ENCODE measurements at places on chromosomes 5 and 9.

DNA sequence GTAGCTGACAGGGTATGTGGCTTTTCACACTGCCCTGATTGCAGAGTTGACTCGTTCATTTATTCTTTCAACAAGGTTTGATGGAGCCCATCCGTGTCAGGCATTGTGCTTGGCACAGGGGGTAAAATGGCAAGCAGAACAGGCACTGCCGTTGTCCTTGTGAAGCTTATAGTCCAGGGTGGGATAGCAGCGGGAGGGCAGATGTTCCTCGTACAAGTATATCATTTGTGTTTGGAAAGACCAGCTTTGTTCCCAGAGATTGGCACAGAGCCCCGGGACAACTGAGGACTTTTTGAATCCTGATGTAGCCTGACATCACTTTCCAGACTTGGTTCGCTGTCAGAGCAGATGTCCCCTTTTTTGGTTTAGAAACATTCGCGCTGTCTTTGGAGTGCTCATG, 50.9 kb downstream of the MVB12B start:
- peak; percentile 69 for DNase-seq

GRCh38 chr5:51465165-51465564, 81.9 kb downstream of the ISL1 start:
- no peak for DNase-seq

DNA sequence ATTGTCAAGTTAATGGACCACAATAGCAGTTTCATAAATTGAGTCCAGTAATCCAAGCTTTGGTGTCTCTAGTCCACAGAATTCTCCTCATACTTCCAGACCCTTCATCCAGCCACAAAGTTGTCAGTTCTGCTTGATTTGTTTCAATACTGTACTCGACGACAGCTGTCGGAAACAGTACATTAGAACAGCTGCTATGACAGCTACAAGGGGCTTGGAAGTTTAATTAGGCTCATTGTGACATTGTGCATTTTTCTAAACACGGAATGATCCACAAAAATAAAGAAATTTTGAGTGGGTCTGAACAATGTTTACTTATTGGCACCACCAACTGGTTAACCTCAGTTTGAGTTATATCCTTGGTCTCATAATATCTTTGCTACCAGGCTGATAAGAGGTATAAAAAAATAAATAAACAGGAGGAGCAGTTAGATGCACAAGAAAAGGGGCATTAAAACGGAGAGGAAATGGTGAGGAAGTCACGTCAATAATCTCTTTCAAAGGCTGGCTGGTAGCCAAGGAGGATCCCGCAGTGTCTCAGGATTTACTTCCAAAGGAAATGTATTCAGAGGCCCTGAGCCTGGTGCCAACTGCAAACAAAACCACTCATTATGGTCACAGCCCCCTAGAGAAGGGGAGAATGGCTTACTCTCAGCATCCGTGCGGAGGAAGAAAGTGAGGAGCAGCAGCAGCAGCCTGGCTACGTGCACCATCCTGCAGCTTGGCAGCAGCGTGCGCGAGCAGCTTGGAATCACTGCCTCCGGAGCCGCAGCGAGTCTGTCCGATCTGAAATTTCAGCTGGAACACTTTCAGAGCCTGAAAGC, 933.8 kb upstream of the DMAC1 start:
- DNase-seq = peak; percentile 38

- no peak for DNase-seq
These were observed 252.2 kb downstream of the SYK start for GRCh38 chr9:91053824-91054223.

GRCh38 chr5:343461-344401, 22.2 kb downstream of the AHRR start:
- DNase-seq = no peak

GRCh38 chr9:126514037-126514821, 99.5 kb upstream of the LMX1B start:
- no peak for DNase-seq

- DNase-seq = no peak
These were observed 97.4 kb downstream of the NR3C1 start for GRCh38 chr5:143306040-143306439.

DNA sequence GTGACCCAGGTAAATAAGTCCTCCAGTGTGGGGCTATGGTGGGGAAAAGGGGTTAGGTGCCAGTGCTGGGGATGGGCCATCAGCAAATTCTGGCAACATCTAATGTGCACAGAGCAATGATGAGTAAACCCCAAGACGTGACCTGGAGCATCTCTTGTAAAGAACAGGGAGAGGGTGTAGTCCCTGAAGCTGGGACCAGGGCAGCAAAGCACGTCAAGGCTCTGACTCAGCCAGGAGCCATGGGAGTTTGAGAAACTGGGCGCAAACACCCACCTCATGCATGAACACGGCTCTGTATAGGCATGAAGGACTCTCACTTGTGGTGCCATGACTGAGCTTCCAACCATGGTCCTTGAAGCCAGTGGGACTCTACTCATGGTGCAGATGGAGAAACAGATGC, 51.8 kb downstream of the DUSP1 start:
- no peak for DNase-seq

DNA sequence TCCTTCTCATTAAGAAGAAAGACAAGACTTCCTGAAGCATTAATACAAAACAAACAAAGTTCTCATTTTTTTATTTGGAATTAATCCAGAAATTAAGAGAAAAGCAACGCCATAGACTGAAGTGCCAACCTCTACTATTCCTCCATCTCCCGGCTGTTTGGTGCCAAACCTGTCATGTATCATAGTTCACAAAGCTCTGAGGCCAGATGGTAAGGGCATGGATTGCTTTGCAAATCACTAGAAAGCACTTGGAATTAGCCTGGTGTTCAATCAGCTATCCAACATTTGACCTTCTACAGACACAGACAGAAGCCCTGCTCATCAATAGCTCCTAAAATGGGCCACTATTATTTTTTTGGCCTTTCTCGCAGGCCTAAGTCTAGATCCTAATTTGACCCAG, 33.8 kb downstream of the HTR1A start:
- DNase-seq = no peak

- no peak for DNase-seq
These were observed 352.0 kb downstream of the KCTD16 start for GRCh38 chr5:144522698-144523097.

DNA sequence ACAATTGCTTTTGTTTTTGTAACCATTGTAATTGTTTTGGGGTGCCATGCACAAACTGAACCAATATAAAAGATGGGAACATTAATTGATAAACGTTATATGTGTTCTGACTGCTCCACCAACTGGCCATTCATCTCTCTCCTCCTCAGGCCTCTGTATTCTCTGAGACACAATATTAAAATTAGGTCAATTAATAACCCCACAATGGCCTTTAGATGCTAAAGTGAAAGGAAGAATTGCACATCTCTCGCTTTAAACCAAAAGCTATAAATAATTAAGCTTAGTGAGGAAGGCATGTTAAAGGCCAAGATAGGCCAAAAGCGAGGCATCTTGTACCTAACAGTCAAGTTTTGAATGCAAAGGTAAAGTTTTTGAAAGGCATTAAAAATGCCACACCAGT, 448.4 kb upstream of the ITGA1 start:
- no peak for DNase-seq

- no peak for DNase-seq
These were observed 14.6 kb downstream of the ENTREP1 start for GRCh38 chr9:69339620-69340019.

DNA sequence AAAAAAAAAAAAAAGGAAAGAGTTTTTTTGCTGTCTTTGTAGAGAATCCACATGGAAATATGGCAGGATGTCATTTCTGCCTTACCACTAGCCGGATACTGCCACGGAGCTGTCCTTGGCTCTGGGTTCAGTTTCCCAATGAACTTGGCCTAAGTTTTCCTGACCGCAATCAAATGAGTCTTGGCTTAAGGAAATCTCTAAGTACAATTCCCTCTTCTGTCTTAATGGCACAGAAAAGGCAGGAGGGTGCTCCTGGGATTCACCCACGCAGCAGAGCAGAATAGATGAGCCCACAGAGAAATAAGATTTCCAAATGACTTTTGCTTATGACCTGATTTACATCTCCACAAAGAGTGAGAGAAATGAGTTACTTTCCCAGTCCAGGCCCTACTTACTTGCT, 284.0 kb upstream of the VLDLR start:
- no peak for DNase-seq

- no peak for DNase-seq
These were observed 26.8 kb downstream of the SPTAN1 start for GRCh38 chr9:128579194-128579593.

DNA sequence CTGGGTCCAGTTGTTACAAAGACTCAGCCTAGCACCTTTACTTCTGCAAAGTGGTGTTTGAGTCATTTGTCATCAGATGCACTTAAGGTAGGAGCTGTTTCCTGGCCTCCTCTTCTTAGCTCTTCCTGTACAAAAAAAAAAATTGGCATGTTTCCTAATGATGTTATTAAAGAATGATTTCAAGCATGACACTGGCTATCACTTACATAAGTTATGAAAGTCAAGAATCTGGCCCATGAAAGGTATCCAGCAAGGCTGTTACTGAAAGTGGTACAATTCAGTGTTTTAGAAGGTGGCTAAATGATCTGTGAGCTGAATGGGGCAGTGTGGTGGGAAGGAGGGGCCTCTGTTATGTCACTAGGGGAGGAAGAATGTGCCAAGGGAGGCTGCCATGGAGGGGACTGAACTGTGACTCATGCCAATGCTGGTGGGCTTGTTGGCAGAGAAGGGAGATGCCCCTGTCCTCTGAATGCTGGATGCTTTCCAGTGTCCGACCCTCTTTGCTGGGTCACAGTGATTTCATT, 175.1 kb upstream of the MAP1B start:
- DNase-seq = no peak

- no peak for DNase-seq
These were observed 6.2 kb upstream of the ORM1 start for GRCh38 chr9:114316605-114317230.

DNA sequence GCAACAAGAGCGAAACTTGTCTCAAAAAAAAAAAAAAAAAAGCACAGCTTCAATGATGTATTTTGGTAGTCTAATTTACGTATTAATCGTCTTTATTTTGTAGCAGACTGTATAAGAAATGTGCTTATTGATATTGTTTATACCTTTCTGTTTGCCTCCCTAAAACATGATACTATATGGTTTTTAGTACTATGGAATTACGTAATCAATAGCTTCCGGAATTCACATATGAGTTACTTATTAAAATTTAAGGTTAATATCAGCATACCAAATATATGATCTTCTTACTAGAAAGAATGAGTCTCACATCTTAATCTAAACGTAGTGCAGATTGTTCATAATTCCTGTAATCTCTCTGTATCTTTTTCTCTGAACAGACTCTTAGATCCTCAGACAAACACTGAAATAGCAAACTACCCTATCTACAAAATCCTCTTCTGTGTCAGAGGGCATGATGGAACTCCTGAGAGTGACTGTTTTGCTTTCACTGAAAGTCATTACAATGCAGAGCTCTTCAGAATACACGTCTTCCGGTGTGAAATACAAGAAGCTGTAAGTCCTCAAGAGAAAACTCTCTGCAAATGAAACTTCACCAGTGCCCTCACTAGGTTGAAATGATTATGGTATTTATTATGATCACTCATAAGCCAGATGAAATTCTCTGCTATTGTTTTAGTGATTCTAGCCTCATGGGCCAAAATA, 44.4 kb upstream of the GPR21 start:
- no peak for DNase-seq

DNA sequence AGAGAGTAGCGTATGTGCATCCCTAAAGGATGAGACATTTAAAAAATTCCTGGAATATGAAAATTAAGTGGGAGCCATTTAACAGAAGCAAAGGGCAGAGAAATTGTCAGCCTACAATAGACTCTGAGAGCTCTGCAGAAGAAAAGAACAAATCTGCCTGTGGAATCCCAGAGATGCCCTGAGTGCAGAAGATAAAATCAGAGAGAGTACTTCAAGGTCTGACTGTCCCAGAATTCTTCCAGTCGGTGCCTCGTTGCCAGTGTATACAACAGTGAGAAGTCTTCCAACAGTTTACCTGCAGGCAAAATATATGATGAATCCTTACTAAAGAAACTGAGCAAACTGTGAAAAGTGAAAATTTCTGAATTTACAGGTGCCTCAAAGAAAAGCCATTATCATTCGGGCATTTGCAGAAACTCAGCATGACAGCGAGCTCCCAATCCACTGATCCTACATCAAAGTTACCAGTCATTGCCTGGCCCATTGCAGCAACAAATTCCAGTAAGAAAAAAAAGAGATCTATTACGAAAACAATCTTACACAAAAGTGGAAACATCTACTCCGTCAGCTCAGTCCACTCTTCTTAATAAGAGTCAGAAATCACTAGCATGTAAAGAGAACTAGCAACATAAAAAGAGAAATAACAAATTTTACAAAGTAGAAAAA, 92.8 kb upstream of the VCAN start:
- no peak for DNase-seq

- DNase-seq = no peak
These were observed 64.2 kb upstream of the ABL1 start for GRCh38 chr9:130770679-130771442.

- DNase-seq = no peak
These were observed 22.8 kb upstream of the F2R start for GRCh38 chr5:76693141-76693540.

GRCh38 chr5:45355189-45355992, 340.8 kb downstream of the HCN1 start:
- DNase-seq = no peak

DNA sequence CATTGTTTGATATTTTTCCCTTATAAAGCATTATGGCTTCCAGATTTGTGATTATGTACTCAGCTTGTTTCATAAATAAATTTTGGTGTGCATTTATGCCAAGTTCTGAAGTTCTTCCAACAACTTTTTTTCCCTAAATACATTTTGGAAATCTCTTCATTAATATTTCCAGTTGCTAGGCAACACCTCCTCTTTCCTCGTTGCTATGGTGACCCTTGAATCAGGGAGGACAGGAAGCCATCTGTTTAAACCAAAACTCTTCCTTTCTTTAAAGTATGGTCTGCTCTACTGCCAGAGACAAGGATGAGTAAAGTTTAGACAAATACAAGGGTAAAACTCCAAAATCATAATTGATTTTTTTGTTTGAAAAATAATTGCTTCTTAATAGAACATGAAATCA, 779.3 kb downstream of the CDH9 start:
- no peak for DNase-seq

- DNase-seq = no peak
These were observed 50.4 kb upstream of the FAM170A start for GRCh38 chr5:119578937-119579336.

GRCh38 chr5:145246961-145247744, 588.0 kb downstream of the PRELID2 start:
- no peak for DNase-seq

DNA sequence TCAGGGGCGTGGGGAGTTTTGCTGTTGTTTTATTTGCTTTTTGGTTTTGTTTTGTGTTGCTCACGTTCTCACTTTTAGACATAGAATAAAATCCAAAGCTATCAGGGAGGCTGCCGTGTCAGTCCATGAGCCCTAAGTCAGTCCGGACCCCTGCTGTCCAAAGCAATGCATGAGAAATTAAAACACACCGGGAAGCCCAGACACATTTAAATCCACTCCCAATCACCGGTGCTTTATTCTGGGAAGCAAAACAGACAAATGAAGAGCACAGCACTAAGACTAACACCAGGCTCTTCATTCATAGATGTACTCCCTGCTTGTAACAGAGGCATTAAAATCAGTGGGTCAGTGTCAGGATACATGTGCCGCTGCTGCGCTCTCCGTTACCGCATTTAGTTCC, 180.9 kb downstream of the IRX2 start:
- DNase-seq = no peak
